Stimulated activated CD4-positive, alpha-beta T cell treated with anti-CD3 and anti-CD28 coated beads, Interleukin-15, amount 100 ng/mL, for 48 hours (primary cell): ENCODE measurements at places on chromosomes 1 and 21.

DNA sequence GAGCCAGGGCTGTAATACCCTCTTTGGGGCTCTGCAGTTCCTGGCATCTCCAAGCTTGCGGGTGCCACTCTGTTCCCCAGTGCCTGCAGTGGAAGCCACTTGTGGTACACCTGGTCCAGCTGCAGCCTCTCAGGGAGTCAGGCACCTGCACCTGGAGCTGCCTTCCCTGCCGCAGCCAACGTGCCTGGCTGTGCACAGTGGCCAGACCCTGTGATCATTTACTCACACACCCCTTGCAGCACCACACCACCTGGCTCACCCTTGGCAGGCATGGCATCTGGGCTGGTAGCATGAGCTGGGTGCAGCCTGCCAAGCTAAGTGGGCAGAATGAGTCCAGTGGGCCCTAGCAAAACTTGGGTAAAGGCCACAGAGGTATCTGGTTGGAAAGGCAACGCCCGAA lies 51.1 kb upstream of the NTPCR start:
- no peak for DNase-seq

DNA sequence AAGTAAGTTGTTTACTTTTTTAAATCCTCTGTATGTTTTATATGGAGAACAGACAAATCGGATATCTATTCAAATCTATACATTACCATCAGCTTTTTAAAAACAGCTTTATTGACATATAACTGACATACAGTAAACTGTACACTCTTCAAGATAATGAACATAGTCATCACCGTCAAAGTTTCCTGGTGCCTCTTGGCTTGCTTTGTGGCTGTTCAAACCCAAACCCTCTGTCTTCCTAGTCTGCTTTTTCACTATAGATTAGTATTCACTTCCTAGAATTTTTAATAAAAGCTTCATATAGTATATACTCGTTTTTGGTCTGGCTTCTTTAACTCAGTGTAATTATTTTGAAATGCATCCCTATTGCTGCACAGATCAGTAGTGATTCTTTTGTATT lies 56.4 kb upstream of the TPTE start:
- no peak for DNase-seq

DNA sequence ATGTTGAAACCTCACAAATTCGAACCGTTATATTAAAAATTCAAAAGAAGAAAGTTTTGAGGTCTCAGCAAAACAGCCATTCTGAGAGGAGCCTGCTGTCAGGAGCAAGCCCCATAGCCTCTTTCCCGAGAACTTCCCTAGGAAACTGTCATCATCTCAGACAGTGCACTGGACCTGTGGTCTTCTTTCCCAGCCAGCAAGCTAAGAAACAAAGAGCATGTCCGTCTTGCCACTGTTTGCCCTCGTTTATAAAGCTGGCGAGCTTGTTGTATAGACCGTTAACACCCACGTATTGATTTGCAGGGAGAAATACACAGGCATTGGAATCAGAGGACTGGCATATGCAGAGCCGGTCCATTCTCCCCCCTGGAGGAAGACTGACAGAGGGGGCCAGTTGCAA lies 407.0 kb downstream of the NPHP4 start:
- no peak for DNase-seq

GRCh38 chr1:30363031-30363430 lies 360.4 kb downstream of the MATN1 start:
- DNase-seq, result no peak

DNA sequence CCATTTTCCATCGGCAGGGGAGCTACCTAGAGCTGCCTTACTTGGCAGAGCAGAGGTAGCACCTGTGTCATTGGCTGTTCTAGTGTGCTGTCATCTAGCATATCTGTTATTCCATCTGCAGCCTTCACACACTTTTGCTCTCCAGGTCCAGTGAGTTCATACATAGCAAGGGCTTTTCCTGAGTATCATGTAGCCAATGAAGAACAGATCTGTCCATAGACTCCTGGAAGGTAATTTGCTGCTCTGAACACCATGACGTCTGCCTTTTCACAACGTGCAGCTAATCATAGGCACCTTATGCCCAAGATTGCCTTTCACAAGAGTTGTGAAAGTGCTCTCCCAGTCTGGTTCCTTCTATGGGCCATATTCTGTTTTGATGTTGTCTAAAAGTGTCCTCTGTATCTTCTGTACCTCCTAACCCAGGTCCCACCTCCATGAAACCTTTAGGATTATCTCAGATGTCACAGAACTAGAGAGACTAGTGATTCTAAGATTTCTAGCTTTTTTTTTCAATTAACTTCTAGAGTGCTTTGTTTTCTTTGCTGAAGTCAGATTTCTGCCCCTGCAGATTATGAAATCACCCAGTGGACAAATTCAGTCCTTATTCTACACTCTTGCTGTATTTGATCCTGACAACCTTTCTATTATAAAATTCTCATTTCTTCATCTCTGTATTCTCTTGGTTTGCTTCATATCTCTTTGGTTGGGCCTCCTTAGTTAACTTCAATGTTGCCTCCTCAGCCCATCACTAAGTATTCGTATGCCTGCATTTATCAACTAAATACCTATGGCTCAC lies 134.8 kb downstream of the PBX1 start:
- no peak for DNase-seq
